ENCODE measurements at places on chromosomes 6 and 20.
A peak's percentile ranks its signal among the peaks of the same experiment; 100 is the strongest.

DNA sequence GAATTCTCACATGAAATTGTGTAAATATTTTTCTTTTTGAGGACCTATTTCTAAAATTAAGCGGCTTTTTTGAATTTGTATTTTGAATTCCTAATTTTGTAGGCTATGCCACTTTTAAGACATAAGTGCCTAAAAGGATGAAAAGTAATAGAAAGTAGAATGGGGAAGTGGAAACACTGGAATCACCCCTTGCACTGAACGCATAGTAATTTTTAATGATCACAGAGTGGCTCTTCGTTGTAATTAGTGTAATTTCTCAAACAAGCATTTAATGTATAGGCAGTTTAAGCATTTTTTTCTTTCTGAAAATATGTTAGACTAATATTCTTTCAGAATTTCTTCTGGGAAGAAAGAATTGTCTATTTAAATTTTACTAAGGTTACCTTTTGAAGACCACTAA is 73.2 kb downstream of the ARID1B start:
- DNase-seq, result no peak

GRCh38 chr6:17469006-17469832 is 75.8 kb downstream of the CAP2 start:
- DNase-seq, result no peak

- no peak for DNase-seq
Measured at GRCh38 chr6:91281901-91282300, 695.0 kb upstream of the MAP3K7 start.

GRCh38 chr6:106452628-106453027 is 92.1 kb downstream of the CRYBG1 start:
- no peak for DNase-seq

DNA sequence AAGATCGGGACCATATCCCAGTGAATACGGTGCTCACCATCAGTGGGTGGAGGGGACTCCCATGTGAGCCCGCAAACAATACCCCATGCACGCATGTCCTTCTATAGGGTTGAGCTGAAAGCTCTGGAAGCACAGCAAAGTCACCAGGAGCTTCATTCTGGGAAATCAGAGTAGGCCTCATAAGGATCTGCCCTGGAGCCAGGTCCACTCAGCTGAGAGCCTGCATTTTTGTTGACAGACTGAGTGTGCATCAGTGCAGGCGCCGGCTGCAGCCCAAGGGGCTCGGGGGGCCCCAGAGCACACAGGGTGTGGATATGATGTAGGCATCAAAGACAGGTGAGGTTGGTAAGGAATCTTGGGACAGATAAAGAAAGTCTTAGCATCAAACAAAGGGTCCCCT is 79.8 kb upstream of the CD93 start:
- DNase-seq, result no peak

- DNase-seq, result no peak
Measured at GRCh38 chr6:24451581-24452388, 37.6 kb downstream of the GPLD1 start.

- no peak for DNase-seq
Measured at GRCh38 chr6:98016565-98016964, 733.5 kb upstream of the MMS22L start.

DNA sequence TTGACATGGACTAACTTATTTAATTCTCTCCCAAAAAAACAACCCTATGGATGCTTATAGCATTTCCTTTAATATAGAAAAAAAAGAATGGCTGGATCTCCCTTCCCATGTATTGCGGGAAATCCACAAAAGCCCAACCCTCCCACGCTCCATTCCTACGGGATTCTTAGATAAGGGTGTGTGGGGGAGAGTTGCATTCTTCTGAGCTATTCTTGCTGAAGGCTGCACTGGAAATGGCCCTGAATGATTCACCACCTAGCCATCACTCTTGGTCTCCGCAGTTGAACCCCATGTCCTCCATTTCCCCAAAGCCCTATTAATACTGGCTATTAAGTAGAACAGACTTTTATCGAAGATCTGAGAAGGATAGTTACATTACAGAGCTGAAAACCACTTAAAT is 41.9 kb upstream of the ADGRF5 start:
- DNase-seq, result no peak

DNA sequence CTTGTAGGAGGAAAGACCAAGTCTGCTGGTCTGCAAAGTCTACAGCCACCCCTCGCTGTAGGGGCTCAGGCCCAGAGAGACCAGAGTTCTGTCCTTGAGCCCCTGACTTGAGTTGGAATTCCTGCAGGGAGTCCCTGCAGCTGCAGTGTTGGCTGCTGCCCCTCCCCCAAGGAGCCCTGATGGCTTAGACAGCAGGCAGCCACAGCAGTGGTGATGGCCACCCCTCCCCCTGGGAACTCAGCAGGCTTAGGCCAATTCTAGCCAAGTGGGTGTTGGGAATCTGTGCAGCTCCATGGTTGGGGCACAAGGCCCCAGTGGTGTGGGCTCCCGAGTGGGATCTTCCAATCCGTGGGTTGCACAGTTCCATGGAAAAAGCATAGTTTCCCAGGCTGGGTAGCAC is 345.4 kb downstream of the CD109 start:
- DNase-seq, result no peak

GRCh38 chr6:4986999-4987398 is 16.8 kb downstream of the RPP40 start:
- DNase-seq, result no peak

GRCh38 chr20:17233626-17234025 is 6.8 kb downstream of the PCSK2 start:
- no peak for DNase-seq

GRCh38 chr6:77707603-77708002 is 54.8 kb downstream of the MEI4 start:
- DNase-seq, result no peak

DNA sequence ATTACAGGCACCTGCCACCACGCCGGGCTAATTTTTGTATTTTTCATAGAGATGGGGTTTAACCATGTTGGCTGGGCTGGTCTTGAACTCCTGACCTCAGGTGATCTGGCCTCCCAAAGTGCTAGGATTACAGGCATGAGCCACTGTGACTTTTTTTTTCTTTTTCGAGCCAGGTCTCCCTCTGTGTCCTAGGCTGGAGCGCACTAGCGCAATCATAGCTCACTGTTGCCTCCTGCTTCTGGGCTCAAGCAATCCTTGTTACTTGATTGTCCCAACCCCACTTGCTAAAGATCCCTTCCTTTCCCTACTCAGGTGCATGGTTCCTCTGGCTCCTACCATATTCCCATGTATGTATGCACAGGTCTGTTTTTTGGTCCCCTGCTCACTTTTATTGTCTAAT is 27.4 kb upstream of the SMIM29 start:
- no peak for DNase-seq

GRCh38 chr6:11432713-11433450 is 104.7 kb upstream of the TMEM170B start:
- peak; percentile 67 for DNase-seq

GRCh38 chr6:9710574-9710973 is 704.3 kb downstream of the TFAP2A start:
- no peak for DNase-seq

DNA sequence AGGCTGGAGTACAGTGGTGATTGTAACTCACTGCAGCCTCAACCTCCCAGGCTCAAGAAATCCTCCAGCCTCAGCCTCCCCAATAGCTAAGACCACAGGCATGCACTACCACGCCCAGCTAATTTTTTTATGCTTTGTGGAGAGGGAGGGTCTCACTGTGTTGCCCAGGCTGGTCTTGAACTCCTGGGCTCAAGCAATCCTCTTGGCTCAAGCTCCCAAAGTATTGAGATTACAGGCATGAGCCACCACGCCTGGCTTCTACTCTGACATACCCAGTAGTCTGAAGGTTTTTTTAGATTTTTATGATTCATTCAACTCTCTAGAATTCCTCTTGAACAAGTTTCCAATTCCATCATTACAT is 1.3 kb upstream of the ARHGAP18 start:
- DNase-seq, result no peak

GRCh38 chr6:128057946-128058345 is 157.1 kb upstream of the THEMIS start:
- no peak for DNase-seq

DNA sequence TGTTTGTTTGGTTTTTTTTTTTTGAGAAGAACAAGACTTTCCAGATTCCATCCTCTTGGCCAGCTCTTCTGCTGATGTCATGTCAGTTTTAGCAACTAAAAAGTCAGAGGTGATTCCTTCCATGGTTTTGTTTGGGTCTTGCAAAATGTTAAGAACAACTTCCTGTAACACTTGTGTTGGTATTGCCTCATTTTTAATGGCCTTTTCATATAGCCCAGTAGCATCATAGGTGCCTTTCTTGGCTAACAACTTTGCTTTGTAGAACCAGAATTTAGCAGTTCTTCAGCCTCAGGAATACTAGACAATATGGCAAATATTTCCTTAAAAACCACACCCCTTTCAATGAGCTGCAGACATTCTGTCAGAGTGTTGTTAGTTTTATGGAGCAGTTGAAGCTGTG is 99.5 kb upstream of the SIRPG start:
- no peak for DNase-seq

GRCh38 chr6:117381749-117382148 is 44.0 kb downstream of the ROS1 start:
- no peak for DNase-seq

DNA sequence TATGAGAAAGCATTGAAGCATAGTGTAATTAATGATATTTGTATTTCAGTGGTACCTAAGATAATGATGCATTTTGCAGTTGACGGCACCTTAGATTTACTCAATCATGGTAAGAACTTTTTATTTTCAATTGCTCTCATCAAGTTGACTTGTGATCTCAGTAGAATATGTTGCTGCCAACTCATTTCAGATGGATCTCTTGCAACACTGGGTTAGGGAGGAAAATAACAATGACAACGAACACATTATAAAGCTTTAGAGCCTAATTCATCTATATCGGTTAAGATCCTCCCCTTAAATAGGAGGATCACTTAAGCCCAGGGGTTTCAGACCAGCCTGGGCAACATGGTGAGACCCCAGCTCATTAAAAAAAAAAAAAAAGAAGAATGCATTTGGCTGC is 18.0 kb upstream of the TBC1D22B start:
- DNase-seq, result no peak

- no peak for DNase-seq
Measured at GRCh38 chr6:37005061-37005810, at the start of gene FGD2. FGD2 (plus strand) TSS chr6:37005655; CDS start chr6:37005818, 163 bp downstream.

DNA sequence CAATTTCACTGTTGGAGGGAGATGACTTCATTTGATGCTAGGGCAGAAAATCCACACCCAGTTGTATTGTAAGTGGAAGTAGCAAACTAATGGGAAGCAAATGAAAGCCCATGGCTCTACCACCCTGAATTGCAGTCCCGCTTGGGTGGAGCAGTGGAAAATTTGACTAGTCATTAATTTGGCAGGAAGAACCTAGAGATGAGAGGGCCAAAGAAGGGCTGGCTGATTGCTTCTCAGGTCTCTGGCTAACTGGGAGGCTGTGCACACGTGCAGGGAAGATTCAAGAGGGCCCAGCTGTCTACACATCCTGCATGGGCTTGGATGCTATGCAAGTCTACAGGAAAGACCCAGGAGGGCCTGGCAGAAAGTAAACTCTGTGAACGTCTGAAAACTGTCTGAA is 466.2 kb downstream of the TFAP2A start:
- DNase-seq, result no peak

DNA sequence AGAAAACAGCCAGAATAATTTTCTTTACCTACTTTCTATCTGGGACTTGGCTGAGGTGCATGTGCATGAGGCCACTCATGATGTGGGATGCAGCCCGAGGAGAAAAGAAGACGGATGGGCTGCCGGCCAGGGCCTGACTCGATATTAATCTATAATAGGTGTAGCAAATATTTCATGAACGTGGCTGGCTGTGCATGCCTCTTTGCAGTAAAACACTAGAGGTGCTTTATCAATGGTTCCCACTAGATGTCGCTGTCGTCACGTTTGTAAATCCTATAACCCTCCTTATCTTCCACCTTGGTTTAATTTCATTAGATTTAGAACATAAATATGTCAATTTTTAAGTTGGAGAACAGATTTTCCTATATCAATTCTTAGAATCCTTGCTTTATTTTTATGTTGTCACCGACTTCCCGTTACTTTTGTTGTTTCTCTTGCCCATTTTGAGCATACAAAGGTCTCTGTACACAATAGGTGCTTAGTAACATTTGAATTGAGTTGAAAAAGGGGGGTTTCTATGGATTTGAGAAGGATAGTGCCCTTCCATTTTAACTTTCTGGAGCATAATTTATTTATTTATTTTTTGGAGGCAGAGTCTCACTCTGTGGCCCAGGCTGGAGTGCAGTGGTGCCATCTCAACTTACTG is 19.6 kb upstream of the FERMT1 start:
- peak; percentile 54 for DNase-seq

DNA sequence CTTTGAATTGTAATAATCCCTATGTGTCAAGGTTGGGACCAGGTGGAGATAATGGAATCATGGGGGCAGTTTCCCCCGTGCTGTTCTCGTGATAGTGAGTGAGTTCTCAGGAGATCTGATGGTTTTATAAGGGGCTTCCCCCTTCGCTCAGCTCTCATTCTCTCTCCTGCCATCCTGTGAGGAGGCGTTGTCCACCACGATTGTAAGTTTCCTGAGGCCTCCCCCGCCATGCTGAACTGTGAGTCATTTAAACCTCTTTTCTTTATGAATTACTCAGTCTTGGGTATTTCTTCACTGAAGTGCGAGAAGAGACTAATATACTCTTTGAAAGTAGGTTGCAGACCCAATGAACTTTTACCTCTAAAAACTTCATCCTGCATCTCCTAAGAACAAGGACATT is 39.2 kb upstream of the KCNG1 start:
- no peak for DNase-seq

- no peak for DNase-seq
Measured at GRCh38 chr6:165950316-165950715, 217.3 kb downstream of the TBXT start.

DNA sequence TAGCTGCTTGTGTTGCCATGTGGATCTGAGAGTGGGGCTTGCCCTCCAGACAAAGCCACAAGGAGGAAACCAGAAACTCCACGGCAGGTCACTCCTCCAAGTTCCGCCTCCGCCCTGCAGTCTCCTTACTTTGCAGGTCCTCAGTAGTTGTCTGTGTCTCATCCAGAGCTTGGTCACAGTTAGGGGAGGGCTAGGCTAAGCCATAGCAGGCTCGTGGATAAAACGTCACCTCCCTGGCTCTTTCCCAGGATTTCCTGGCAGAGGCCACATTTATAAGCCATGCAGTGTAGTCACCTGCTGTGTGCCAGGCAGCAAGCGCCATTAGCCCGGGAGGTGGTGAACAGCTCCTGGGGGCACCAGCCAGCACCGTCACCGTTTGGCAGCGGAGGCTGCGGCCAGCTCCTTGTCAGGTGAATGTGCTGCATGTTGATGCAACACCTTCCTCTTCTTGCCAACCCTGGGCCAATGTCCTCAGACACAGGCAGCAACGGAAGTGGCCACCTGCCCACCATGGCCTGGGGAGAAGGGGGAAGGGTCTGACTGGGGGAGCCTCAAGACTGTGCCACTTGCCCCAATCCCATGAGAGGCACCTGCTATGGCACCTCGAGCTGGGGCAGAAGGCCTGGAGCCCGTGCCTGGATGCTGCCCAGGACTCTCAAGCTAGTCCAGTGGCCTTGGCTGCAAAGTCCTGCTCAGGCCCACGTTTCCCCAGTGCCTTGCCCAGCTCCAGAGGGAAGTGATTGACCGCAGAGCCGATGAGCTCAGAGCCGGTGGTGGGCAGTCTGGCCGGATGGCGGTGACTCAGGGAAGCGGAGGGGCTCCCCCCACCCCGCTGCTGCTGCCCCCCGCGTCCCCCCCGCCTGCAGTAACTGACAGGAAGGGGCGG is 39.0 kb upstream of the SLCO4A1 start:
- DNase-seq, result no peak
